ENCODE measurements at places on chromosomes 12 and 14. TPM values are rescaled to one million over a fixed set of nuclear protein-coding genes. Genes with fewer than 3 reads are reported as not detected.

Gene OR6C1
- total RNA-seq: not detected

Gene C12orf50
- 0.11 TPM for total RNA-seq

Gene CD4
- 11.3 TPM for total RNA-seq

Gene NPFF
- total RNA-seq: 2.2 TPM

Gene C12orf54
- total RNA-seq: 0.50 TPM

Gene BLTP3B
- 44.9 TPM for total RNA-seq

Gene SYCP3
- total RNA-seq: 0.28 TPM

Gene LETMD1
- 67.5 TPM for total RNA-seq

Gene CLMN
- 8.3 TPM for total RNA-seq

Gene AP4S1
- total RNA-seq: 16.5 TPM

Gene HCAR1
- total RNA-seq: 8.0 TPM

Gene GALNT16
- 20.4 TPM for total RNA-seq

Gene ASB2
- total RNA-seq: 0.50 TPM

Gene ACRBP
- total RNA-seq: 3.9 TPM

Gene BTBD6
- 54.0 TPM for total RNA-seq

Gene NRXN3
- 21.9 TPM for total RNA-seq

Gene OLR1
- total RNA-seq: 6.3 TPM

Gene MYF5
- not detected for total RNA-seq

Gene GSC
- not detected for total RNA-seq

Gene SIX6
- not detected for total RNA-seq

Gene SLCO1B1
- total RNA-seq: not detected

Gene COQ6
- total RNA-seq: 27.7 TPM

Gene FBLN5
- total RNA-seq: 33.0 TPM

Gene KRT85
- total RNA-seq: not detected

All from spinal cord (tissue), 10 donors.